GM12864 (cell line): ENCODE measurements at places on chromosomes 5 and 9.
A peak's percentile ranks its signal among the peaks of the same experiment; 100 is the strongest.

DNA sequence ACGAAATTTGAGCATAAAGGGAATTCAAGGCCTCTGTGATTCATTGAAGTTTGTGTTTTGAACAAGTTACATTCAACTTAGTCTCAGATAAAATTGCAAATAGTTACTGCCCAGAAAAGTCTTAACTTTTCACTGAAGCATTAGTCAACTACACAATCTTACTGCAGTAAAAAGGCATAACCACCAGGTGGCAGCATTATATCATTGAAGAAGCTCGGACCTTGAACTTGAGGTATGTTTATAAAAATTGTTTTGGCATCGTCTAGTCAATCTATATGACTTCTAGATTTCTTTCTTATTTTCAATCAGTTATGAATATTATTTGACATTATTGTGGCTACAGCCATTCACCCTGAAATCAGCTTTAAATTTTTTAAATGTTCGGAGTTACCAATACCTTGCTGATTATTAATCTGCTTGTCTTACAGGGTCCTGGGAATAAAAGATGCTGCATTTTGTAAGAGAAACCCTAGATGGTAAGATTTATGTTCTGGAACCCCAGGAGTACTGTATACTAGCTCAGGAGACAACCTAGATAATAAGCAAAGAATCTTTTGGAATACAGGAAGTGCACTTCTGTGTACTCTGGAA is 83.9 kb upstream of the GRAMD2B start:
- no peak for DNase-seq

DNA sequence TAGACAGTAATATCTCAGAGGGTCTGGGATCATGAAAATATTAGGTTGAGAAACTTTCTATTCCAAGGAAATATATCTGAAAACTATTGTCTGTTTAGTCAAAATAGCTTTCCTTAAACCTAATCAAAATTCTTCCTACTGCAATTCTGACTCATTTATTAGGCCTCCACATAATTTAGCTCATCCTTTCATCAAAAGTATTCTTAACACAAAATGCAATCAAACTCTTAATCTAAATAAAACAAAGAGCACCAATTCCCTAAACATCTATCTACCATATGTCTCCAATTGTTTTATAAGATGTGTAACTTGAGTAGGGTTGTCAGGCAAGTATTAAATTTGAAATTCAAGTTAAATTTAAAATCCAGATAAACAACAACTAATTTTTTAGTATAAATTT is 142.1 kb downstream of the PLK2 start:
- DNase-seq, result no peak

DNA sequence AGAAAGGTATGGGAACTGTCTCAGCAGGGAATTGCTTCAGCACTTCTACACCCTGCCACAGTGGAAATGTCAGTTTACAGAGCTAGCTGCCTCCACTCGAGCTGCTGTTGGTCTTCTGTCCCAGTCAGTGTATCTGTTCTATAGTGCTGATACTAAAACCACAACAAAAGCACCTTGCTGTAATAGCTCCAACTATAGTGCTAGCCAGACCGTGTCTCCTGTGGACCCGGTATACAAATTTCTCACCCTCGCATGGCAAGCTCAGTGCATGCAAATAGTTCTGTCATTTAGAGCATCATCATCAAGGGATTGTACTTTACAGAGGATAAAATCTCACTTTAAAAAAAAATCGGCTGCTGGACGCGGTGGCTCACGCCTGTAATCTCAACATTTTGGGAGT is 51.5 kb upstream of the IQGAP2 start:
- peak; percentile 79 for DNase-seq

DNA sequence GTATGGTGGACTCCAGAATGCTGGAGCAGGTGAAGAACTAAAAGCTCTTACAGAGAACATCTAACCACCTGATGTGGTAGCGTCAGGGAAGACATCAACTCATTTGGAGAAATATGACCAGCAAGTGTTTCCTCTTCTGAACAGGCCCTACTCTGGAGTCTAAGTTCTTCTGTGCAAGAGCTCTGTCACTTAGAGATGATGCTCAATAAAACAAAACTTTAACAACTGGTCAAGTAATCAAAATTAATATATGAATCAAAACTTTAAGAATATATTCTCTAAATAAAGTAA is 85.8 kb downstream of the CYFIP2 start:
- no peak for DNase-seq

DNA sequence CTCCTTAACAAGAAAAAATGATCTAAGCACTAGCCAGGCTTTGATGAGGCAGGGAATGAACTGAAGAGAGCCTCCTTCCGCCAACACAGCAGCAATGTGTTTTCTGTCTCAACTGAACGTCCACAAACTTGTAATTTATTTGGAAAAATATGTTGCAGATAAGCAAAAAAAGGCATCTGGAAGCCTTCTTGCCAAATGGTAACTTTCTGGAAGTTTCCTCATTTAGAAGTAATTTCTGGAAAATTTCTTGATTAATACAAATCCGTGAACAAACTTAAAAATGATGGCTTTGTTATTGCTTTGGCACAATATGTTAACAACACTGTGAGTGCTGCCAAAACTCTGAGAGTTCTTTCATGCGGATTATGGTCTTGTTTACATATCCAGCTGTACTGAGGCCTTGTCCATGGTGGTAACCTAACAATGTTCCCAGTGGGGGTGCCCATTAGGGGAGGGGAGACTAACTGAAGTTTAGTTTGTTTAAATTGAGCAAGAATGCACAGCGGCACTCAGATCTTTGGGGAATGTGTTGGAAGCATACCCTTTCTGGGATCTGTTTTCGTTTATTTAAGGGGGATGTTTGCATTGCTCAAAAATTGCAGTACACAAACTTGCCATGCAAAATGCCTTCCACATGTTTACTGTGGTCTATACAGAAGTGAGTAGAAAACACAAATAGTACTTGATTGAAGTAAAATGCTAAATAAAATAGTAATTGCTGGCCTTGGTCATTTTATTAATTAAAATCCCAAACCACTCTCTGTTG is 334.7 kb downstream of the NR2F1-AS1 start:
- no peak for DNase-seq
